Stimulated activated CD8-positive, alpha-beta memory T cell treated with anti-CD3 and anti-CD28 coated beads, Interleukin-7, amount 100 ng/mL, for 1 hour (primary cell): ENCODE measurements at places on chromosomes 12 and 14.

GRCh38 chr14:97074856-97075255, 277.7 kb downstream of the VRK1 start:
- DNase-seq = no peak

- no peak for DNase-seq
Observed at GRCh38 chr12:29427964-29428363, 47.0 kb upstream of the ERGIC2 start.

- DNase-seq = no peak
Observed at GRCh38 chr12:2183556-2184541, 131.1 kb downstream of the CACNA1C start.

DNA sequence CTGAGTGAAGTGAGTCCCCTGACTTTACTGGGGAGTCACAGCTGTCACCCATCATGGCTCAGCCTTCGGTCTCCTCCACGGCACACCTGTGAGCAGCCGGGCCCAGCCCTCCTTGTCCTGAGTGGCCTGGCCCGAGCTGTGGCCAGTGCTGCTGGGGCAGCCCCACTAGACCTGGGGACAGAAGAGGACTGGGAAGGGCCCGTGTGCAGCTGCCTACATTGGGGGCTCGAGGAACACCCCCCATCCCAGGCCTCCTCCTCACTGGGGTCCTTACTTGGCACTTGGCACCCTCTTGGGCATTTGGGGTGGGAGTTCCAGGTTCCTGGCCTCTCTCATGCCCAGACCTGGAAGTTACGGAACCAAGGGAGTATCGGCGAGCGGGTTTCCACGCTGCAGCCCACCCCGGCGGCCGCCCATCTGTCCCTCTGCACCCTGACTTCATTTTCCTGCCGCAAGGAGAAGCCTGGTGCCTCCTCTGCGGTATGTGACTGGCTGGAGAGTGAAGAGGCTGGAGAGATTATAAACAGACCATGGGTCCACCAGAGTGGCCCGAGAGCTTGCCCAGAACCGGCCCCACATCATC, 179.7 kb downstream of the KIF26A start:
- DNase-seq = no peak

- DNase-seq = no peak
Observed at GRCh38 chr12:49887536-49888401, 15.9 kb downstream of the FAIM2 start.

DNA sequence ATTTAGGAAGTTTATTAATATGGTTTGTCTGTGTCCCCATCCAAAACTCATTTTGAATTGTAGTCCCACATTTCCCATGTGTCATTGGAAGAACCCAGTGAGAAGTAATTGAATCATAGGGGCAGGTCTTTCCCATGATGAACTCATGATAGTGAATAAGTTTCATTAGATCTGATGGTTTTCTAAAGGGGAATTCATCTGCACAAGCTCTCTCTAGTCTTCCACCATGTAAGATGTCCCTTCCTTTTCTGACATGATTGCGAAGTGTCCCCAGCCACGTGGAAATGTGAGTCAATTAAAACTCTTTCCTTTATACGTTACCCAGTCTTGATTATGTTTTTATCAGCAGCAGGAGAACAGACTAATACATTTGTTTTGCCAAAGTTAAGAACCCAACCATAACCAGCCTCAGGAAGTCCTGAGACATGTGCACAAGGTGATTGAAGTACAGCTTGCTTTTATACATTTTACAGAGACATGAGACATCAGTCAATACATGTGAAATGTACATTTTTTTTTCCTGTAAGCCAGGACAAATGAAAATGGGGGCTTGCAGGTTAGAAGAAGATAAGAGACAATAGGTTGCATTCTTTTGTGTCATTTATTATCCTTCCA, 1136.7 kb downstream of the TMEM121 start:
- no peak for DNase-seq

- DNase-seq = no peak
Observed at GRCh38 chr12:133106253-133106652, 23.8 kb downstream of the ZNF891 start.

- no peak for DNase-seq
Observed at GRCh38 chr14:96349286-96350075, 13.7 kb downstream of the ATG2B start.

- DNase-seq = no peak
Observed at GRCh38 chr12:32659908-32660440, 19.1 kb upstream of the DNM1L start.

- DNase-seq = no peak
Observed at GRCh38 chr14:30240018-30240417, 312.4 kb upstream of the PRKD1 start.

GRCh38 chr14:59359431-59360124, 105.6 kb downstream of the GPR135 start:
- no peak for DNase-seq

GRCh38 chr12:122860040-122860853, 25.0 kb downstream of the HIP1R start:
- DNase-seq = peak; percentile 61

- DNase-seq = no peak
Observed at GRCh38 chr12:29110506-29111442, 38.3 kb upstream of the FAR2 start.

GRCh38 chr12:57085999-57086492, 2.9 kb upstream of the NAB2 start:
- no peak for DNase-seq

DNA sequence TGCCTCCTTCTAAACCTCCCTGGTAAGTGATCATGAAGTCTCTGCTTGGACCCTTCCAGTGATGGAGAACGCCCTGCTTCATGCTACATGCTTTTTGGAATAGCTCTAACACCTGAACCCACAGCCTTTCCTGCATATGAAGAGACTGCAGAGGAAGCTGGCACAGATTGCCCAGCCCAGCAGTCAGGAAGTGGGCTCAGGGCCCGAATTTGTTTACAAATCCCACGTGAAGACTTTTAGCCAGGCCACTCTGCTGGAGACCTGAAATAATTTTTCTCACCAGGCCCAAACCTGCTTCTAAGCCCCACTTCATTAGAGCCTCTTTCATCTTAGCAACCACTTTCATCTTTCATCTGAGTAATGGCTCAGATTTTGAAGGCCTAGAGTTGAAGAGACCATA, 22.9 kb downstream of the RTN1 start:
- DNase-seq = no peak

GRCh38 chr14:103030741-103031565, 26.4 kb downstream of the CDC42BPB start:
- no peak for DNase-seq

DNA sequence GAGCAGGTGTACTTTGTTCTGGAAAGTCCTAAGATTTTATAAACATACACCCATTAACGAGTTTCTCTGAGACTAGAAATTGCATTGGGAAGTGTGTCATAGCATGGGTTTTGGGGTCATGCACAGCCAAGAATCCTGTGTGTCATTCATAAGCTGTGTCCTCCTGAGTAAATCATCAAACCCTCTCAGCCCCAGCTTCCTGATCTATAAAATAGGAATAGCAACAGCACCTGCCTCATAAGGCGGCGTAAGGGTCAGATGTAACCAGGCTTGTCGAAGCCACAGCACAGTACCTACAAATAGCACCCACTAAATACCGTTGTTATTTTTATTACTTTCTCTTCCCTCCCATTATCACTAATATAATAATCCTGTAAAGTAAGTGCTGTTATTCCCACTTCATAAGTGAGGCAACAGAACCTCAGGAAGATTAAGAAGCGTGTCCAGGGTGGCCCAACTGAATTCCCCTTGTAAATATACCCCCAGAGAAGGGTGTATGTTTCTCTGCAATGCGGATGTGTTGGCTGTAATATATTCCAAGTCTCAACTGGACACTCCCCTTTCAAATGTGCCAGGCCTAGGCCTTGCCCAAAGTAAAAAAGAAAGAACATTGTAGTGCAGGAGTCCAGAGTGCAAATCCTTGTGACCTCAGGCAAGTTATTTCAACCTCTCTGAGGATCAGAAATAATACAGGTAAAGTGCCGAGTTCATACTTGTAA, 188.3 kb upstream of the BCL2L14 start:
- DNase-seq = no peak
